ENCODE measurements at places on chromosomes 5 and 9.
A peak's percentile ranks its signal among the peaks of the same experiment; 100 is the strongest.

- DNase-seq = no peak
Measured at GRCh38 chr5:129943936-129944335, 39.7 kb downstream of the CHSY3 start.

DNA sequence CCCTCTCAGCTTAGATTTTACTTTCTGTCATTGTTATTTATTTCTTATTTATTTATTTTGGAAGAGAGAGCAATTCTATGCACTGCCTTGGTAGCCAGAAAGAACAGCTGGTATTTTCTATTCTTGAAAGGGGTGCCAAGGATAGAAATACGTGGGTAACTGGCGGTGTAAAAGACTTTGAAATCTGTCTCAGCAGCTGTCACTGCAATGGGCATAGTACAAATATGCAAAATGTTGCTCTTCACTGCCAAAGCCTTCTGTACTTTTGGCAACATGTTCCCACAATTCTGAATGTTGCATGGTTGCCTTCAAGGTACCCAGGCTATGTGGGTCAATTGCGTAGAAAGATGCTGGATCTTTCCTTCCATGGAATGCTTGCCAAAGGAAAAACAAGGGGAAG is 230.2 kb upstream of the EDIL3 start:
- no peak for DNase-seq

- DNase-seq = no peak
Measured at GRCh38 chr5:177601126-177601525, 1.2 kb downstream of the B4GALT7 start.

GRCh38 chr9:97984188-97985057 is 1.3 kb downstream of the ANP32B start:
- DNase-seq = peak; percentile 53

Data from substantia nigra (tissue), 51 donors.